ENCODE measurements at places on chromosomes 11 and 22. TPM values are rescaled to one million over a fixed set of nuclear protein-coding genes. Genes with fewer than 3 reads are reported as not detected.

GRCh38 chr22:17199003-17199731 is 20.1 kb downstream of the ADA2 start:
- no peaks in the 10 kb centered on the region for H3K4me1 ChIP-seq
- H3K36me3 ChIP-seq = peaks cover 17% of the 10 kb centered on the region
- H3K4me3 ChIP-seq = no peak overlapping the region
- no peaks in the 10 kb centered on the region for H3K27me3 ChIP-seq

GRCh38 chr11:93131709-93132108 is 66.1 kb downstream of the SLC36A4 start:
- no peaks in the 10 kb centered on the region for H3K36me3 ChIP-seq
- no peak overlapping the region for H3K4me3 ChIP-seq
- DNase-seq = no peak
- no peaks in the 10 kb centered on the region for H3K4me1 ChIP-seq
- H3K27ac ChIP-seq = no peak overlapping the region

- no peaks in the 10 kb centered on the region for H3K27me3 ChIP-seq
- H3K36me3 ChIP-seq = no peaks in the 10 kb centered on the region
- DNase-seq = peak; percentile 32
- H3K4me1 ChIP-seq = peaks cover 26% of the 10 kb centered on the region
Observed at GRCh38 chr11:83070731-83071566, 748 bp downstream of the RAB30 start.

DNA sequence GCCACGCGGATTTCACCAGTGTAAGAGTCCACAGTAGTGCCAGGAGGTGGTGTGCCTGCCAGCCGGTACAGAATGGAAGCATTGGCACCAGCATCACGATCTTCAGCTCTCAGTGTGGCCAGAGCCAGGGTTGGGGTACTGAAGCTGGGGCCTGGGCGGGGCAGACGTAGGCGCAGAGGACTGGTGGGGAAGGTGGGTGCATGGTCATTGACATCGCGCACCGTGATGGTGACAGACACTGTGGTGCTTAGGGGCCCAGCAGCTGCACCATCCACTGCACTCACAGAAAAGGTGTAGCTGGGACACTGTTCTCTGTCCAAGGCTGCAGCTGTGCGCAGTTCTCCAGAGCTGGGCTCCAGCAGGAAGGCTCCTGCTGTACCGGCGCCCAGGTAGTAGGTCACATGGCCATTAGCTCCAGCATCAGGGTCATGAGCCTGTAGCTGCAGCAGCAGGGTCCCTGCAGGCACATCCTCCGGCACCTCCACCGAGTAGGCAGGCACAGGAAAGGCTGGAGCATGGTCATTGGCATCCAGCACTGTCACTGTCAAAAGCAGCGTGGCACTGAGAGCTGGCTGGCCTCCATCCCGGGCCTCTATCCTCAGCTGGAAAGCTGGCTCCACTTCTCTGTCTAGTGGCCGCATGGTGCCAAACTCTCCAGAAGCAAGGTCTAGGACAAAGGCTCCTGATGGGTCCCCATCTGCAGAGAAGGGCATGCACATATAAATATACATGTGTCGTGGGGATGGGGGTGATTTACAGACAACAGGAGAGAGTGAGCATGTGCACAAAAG is 7.9 kb upstream of the TPP1 start:
- peak overlapping the region; percentile 32 for H3K4me3 ChIP-seq
- DNase-seq = no peak
- peaks cover 8% of the 10 kb centered on the region for H3K4me1 ChIP-seq
- H3K36me3 ChIP-seq = no peaks in the 10 kb centered on the region
- H3K27me3 ChIP-seq = no peaks in the 10 kb centered on the region

The CRELD2 gene
- 80.9 TPM for total RNA-seq

The BDNF gene
- total RNA-seq = not detected

DNA sequence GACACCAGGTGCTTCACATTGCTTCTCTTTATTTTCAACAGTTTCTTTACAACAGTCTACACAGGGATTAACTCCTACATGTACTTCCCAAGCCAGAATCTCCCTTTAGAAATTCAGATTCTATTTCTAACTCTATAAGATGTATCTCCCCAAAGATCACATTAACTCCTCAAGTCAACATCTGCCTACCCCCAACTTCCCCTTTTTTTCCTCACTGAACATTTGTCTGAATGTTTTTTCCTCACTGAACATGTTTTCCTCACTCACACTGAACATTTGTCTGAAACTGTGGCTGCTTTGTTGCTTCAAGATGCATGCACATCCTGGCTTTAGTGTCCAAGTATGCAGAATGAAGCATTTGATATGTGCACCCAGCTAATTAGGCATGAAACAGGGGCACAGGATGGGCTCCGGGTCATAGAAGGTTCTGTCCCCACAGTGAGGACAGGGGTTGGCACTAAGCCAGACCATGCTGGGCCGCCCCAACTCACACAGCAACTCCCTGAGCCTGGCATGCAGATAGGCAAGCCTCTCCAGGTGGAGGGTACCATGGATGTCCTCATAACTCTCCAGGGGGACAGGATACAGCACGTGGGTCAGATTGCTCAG is 11.3 kb downstream of the PRAME start:
- no peak overlapping the region for H3K27ac ChIP-seq
- no peak overlapping the region for H3K4me3 ChIP-seq
- H3K36me3 ChIP-seq = no peaks in the 10 kb centered on the region
- H3K27me3 ChIP-seq = no peaks in the 10 kb centered on the region
- DNase-seq = no peak

GRCh38 chr11:114058871-114059277 is 637 bp upstream of the ZBTB16 start:
- H3K27me3 ChIP-seq = no peaks in the 10 kb centered on the region
- H3K27ac ChIP-seq = peak overlapping the region; percentile 8
- no peak for DNase-seq
- no peaks in the 10 kb centered on the region for H3K36me3 ChIP-seq

DNA sequence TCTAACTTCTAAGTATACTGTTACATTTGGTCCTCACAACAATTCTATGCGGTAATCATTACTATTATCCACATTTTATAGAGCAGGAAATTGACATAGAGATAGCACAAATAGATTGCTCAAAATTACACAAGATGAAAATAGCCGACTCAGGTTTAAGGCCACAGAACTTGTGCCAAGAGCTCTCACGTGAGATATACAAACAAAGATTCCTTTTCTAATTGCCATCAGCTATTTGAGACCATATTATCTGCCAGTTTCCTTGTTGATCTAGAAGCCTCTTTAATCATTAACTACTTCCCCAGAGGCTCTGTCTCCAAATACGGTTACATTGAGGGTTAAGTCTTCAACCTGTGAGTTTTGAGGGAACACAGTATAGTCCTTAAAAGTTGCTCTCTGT is 61.0 kb upstream of the GLYATL1B start:
- no peak overlapping the region for H3K4me3 ChIP-seq
- no peaks in the 10 kb centered on the region for H3K27me3 ChIP-seq
- no peaks in the 10 kb centered on the region for H3K4me1 ChIP-seq
- H3K27ac ChIP-seq = no peak overlapping the region
- H3K36me3 ChIP-seq = no peaks in the 10 kb centered on the region
- no peak for DNase-seq

The MAJIN gene
- not detected for total RNA-seq

GRCh38 chr11:76194872-76195668 is 11.2 kb downstream of the WNT11 start:
- no peak overlapping the region for H3K27ac ChIP-seq
- H3K4me1 ChIP-seq = no peaks in the 10 kb centered on the region
- H3K36me3 ChIP-seq = no peaks in the 10 kb centered on the region
- H3K27me3 ChIP-seq = no peaks in the 10 kb centered on the region

DNA sequence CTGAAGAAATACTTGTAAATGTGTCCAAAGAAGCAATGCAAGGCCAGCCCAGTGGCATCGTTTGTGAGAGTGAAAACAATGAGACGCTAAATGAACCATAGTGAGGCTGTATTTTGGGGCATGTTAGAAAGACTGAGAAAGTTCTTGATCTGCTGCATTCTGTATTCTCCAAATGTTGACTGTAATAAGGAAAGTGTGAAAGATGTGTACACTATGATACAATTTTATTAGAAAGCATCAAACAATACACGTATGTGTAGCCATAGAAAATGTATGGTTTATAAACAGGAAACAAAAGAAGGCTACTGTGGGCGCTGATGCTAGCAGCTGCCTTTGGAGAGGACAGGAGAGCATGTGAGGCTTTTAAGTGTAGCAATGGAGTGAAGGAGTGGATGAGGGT is 233.5 kb upstream of the E2F8 start:
- no peak overlapping the region for H3K27ac ChIP-seq
- H3K4me1 ChIP-seq = no peaks in the 10 kb centered on the region
- H3K4me3 ChIP-seq = no peak overlapping the region
- H3K36me3 ChIP-seq = no peaks in the 10 kb centered on the region

- peaks cover 63% of the 10 kb centered on the region for H3K4me1 ChIP-seq
- no peaks in the 10 kb centered on the region for H3K36me3 ChIP-seq
- no peak overlapping the region for H3K4me3 ChIP-seq
- H3K27me3 ChIP-seq = no peaks in the 10 kb centered on the region
- no peak overlapping the region for H3K27ac ChIP-seq
Observed at GRCh38 chr11:96322775-96323641, 20.0 kb downstream of the MAML2 start.

DNA sequence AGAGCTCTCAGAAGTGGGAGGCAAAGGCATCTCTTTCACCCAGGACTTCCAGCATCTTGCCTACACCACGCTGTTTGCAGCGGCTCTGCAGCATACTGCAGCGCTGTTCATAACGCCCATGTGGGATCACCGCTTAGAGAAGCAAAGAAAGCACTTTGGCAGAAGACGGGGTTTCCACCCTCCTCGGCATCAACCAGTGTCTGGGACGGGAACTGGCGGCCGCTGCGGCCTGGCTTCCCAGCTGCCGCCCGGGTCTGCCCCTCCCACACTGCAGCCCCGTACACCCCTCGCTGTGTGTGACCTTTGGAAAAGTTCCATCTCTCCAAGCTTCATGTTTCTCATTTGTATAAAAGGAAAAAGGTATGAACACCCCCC is 545 bp upstream of the TIRAP start:
- no peaks in the 10 kb centered on the region for H3K27me3 ChIP-seq
- DNase-seq = peak; percentile 38
- peak overlapping the region; percentile 86 for H3K27ac ChIP-seq
- H3K4me1 ChIP-seq = peaks cover 28% of the 10 kb centered on the region
- H3K4me3 ChIP-seq = peak overlapping the region; percentile 77

DNA sequence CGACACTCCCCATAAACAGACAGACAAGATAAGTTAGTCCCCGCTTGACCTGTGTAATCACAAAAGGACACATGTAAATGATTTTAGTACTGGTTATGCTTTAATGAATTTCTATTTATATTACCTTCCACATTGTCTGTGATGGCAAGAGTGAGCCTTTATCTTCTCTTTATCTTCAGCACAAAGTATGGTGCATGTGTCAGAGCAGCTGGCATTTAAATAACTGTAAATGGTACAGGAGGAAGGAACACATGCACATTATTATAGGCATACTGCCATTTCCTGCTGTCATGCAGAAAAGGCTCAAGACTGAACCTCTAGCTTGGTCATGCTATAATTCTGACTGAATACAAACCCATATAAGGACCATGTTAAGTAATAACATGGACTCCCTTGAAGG is 1342.7 kb upstream of the TENM4 start:
- H3K4me1 ChIP-seq = no peaks in the 10 kb centered on the region
- no peak overlapping the region for H3K27ac ChIP-seq
- H3K4me3 ChIP-seq = no peak overlapping the region
- no peaks in the 10 kb centered on the region for H3K27me3 ChIP-seq

- no peak overlapping the region for H3K27ac ChIP-seq
- H3K36me3 ChIP-seq = no peaks in the 10 kb centered on the region
- H3K27me3 ChIP-seq = no peaks in the 10 kb centered on the region
Observed at GRCh38 chr11:102309621-102310541, 7.4 kb upstream of the BIRC3 start.

DNA sequence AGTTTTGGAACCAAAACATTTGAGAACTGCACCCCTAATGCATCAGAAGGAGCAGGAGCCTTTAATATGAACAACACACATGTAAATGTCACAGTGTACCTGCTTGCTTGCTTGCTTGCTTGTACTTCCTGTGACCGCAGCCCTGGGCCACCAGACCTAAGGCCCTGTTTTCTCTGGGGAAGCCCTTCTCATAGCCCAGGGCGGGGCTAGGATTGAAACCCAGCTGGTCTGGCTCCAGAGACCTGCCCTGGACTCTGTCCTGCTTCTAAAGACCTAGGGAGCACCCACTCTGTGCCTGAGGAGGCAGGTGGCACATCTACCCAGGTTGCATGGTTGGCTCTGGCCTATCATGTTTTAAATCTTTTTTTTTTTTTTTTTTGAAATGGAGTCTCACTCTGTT is 7.6 kb upstream of the MCM5 start:
- H3K27me3 ChIP-seq = no peaks in the 10 kb centered on the region
- H3K4me1 ChIP-seq = no peaks in the 10 kb centered on the region
- no peak overlapping the region for H3K27ac ChIP-seq
- no peak overlapping the region for H3K4me3 ChIP-seq

The ST14 gene
- 0.49 TPM for total RNA-seq

The CARD18 gene
- not detected for total RNA-seq

DNA sequence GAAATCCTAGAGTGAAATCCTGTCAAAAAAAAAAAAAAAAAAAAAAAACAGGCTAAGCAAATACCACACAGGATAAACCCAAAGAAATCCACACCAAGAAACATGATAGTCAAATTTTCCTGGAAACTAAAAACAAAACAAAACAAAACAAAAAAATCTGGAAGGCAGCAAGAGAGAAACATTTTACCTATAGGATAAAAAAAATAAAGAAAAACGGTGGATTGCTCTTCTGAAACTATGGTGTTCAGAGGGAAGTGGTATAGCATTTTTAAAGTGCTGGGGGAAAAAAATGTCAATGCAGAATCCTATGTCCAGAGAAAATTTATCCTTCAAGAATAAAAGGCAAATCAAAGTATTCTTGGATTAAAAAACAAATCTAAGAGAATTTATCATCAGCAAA is 41.6 kb upstream of the CBX7 start:
- H3K36me3 ChIP-seq = no peaks in the 10 kb centered on the region
- H3K27me3 ChIP-seq = no peaks in the 10 kb centered on the region
- H3K4me3 ChIP-seq = no peak overlapping the region
- H3K27ac ChIP-seq = no peak overlapping the region
- no peak for DNase-seq

- no peak for DNase-seq
- peak overlapping the region; percentile 78 for H3K4me3 ChIP-seq
- peak overlapping the region; percentile 63 for H3K27ac ChIP-seq
- H3K4me1 ChIP-seq = peaks cover 35% of the 10 kb centered on the region
- H3K27me3 ChIP-seq = no peaks in the 10 kb centered on the region
- H3K36me3 ChIP-seq = no peaks in the 10 kb centered on the region
Observed at GRCh38 chr11:68842427-68843051, 823 bp upstream of the CPT1A start.

DNA sequence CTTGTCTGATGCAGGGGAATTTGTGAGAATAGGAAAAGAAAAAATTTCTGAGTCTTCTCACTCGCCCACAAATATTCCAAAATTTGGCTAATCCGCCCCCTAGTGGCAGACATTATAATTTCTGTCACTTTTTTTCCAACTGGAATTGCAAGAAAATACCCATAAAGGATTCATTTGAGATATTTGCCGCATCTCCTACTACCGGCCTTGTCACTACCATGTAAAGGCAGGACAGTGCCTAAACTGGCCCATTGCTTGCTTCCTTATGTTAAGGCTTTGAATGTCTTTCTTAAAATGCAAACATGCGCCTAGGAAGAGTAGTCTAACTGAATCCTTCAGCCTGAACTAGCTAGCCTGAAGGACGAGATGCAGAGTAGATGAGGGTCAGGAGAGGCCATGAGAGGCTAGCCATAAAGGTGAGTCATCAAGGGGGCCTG is 9.3 kb upstream of the CEP295 start:
- H3K36me3 ChIP-seq = no peaks in the 10 kb centered on the region
- H3K4me3 ChIP-seq = no peak overlapping the region
- no peak overlapping the region for H3K27ac ChIP-seq
- no peaks in the 10 kb centered on the region for H3K4me1 ChIP-seq
- no peaks in the 10 kb centered on the region for H3K27me3 ChIP-seq

GRCh38 chr11:73393479-73394415 is 17.5 kb downstream of the RELT start:
- H3K4me3 ChIP-seq = no peak overlapping the region
- DNase-seq = peak; percentile 68
- H3K27me3 ChIP-seq = no peaks in the 10 kb centered on the region
- H3K36me3 ChIP-seq = peaks cover 35% of the 10 kb centered on the region
- no peak overlapping the region for H3K27ac ChIP-seq
